CD14-positive monocyte (primary cell): ENCODE measurements at places on chromosomes 6 and 20.

DNA sequence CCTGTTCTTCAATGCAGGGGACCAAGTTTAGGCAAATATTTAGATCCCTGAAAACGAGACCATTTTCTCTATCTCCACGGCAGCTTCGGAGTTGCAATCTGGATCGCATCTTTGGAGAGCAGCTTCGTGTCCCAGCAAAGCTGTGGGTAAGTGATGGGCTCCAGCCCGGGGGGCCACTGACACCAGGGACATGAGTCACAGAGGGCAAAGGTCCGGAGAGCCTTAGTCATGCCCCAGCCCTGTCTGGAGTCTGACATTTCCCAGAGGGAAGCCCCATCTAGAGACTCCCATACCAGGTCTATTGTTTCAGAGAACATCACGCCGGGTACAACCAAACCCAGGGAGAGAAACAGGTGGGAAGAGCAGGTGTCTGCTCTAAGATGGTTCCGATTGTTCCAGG is 95.9 kb downstream of the NFATC2 start:
- DNase-seq, result peak; percentile 21

GRCh38 chr20:36628076-36628475 is 17.9 kb downstream of the SLA2 start:
- no peak for DNase-seq

DNA sequence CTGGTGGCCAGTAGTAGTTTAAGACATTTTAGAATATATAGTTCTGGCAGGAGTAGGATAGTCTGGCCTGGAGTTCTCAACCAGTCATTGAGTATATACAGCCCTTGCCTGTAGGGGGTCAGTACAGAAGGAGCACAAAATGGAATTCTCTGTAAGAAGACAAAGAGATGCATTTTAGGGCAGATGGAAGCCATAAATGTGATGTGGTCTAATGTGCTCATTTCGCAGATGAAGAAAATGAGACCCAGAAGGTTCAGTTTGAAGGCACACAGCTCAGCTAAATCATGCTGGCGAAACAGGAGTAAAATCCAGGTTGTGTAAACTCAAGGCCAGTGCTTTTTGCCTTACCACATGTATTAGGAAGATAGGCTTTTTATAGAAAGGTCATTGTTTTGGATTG is 29.6 kb downstream of the QKI start:
- DNase-seq, result no peak

- DNase-seq, result peak; percentile 83
Measured at GRCh38 chr6:116447496-116448011, 13.6 kb upstream of the CALHM6 start.

- no peak for DNase-seq
Measured at GRCh38 chr6:132466952-132467351, 46.0 kb downstream of the STX7 start.

- DNase-seq, result no peak
Measured at GRCh38 chr6:24391756-24392405, 10.9 kb upstream of the MRS2 start.

DNA sequence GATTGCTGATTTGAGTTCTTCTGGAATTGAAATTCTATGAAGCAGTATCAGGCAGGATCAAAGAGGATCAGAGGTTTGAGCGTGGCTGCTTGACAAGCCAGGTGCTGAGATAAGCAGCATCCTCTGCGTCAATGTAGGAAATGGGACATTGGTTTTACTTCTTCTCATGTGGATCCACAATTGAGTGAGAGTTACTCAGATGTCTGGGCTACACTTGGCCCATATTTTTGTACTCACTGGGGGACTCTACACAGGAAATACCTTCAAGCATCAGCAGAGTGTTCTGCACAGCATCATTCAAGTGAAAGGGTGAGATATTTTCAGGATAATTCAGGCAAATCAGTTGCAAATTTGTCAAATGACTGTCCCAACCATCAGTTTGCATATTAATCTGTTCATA is 613.9 kb upstream of the ARID1B start:
- DNase-seq, result no peak

- DNase-seq, result no peak
Measured at GRCh38 chr6:66825539-66825938, 1118.5 kb upstream of the EYS start.

- DNase-seq, result no peak
Measured at GRCh38 chr6:38984723-38985122, 63.9 kb upstream of the GLP1R start.

DNA sequence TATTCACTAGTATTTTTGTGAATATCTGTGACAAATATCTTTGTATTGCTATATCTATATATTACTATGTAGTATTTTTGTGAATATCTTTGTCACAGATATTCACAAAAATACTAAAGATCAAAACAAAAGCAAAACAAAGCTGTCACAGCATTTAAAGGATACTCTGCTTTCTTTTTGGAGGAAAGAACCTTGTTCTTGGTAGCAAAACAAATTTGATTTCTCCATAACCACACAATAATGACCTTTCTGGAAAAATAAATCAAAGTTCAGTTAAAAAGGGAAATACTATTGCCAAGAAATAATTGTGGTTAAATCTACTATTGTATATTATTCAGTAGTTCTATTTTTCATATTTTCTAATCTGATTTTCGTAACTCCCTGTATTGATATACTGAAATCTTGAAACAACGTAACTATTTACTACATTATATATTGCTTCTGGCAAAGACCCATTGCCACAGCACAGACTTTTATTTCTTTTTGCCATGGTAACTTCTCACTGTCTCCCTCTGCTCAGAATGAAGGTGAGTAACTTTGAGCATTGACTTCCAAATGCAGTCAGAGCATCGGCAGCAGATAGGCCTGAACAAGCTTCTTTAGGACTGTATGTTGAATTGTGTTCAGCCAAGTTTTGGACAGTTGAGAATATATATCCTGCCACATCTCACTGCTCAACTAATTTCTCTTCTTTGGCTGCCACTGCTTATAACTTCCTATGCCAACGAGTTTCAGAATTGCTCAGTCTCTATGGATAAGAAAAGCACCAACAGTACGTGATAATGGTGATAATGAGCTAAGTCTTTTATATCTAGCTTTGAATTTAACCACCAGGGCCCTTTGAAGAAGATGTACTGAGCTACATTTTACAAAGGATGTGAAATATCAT is 1097.2 kb upstream of the GJE1 start:
- no peak for DNase-seq

- no peak for DNase-seq
Measured at GRCh38 chr20:51382111-51382985, 160.2 kb downstream of the NFATC2 start.

- DNase-seq, result no peak
Measured at GRCh38 chr20:46580613-46581205, 30.3 kb upstream of the OCSTAMP start.

DNA sequence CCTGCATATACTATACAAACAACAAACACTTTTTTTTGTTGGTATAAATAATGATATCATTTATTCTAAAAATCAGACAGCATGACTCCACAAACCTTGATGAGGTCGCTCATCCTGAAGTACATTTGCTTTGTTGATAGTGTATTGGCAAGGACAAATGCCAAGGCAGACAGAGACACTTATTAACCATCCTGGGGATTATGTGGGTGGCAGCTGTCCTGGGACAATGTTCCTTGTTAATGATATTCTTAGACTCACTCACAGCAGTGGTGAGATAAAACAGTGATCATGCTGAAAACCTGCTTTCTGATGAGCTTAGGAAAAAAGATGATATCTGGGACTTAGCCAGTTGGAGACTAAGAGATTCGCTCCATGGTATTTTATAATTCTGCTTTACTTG is 85.4 kb upstream of the OGFRL1 start:
- no peak for DNase-seq

GRCh38 chr6:85015396-85015990 is 251.1 kb upstream of the TBX18 start:
- no peak for DNase-seq

DNA sequence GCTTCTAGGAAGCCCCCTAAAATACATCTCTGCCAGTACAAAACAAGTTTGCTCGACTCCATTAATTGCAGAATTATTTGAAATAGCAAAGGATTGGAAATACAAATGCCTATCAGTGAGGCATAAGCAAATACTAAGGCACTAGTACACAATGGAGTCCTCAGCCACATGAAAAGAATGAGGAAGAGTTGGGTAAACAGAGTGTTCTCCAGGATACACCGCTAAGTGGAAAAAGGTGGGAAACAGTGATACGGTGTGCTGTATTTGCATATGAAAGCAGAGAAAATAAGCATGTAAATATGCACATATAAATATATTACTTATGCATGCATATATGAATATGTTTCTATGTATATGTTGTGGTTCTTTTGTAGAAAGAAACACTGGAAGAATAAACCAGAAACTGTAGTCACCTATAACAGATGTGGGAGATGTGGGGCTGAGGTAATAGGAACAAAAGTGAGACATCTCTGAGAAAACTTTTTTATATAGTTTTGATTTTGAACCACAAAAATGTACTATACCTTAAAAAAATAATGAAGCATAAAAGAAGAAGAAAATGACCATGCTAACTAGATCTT is 143.4 kb upstream of the MYLIP start:
- DNase-seq, result no peak

DNA sequence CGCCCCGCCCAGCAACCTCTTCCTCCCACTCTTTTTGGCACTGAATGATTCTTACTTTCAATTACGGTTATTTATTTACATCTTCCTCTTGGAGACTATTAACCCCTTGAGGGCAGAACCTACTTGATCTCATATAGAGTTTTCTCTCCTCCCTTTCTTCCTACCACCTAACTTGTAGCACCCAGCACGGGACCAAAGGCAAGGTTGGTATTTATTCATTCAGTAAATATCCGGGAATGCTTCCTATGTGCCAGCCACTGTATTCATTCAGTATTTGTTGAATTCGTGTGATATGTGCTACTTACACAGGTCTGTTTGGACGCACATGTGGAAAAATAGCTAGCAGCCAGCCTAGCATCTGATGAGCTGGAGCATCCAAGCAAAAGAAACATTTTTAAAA is 1.3 kb upstream of the CNKSR3 start:
- DNase-seq, result no peak

GRCh38 chr6:155837474-155837873 is 381.8 kb upstream of the NOX3 start:
- no peak for DNase-seq

GRCh38 chr20:32697608-32698007 is 23.9 kb upstream of the C20orf203 start:
- DNase-seq, result no peak

- no peak for DNase-seq
Measured at GRCh38 chr20:63942969-63943807, 13.0 kb downstream of the UCKL1 start.
